ENCODE measurements at places on chromosomes 5 and 9.

GRCh38 chr5:74428876-74429275 is 211.7 kb downstream of the ENC1 start:
- no peak for DNase-seq

- no peak for DNase-seq
These were observed 200.3 kb downstream of the HSPA4 start for GRCh38 chr5:133252133-133252480.

GRCh38 chr5:55438998-55439397 is 95.8 kb downstream of the PLPP1 start:
- DNase-seq, result no peak

GRCh38 chr5:119291877-119292276 is 63.9 kb upstream of the TNFAIP8 start:
- DNase-seq, result no peak

GRCh38 chr9:93020771-93021670 is 37.5 kb upstream of the SUSD3 start:
- no peak for DNase-seq
